IgD-negative memory B cell (primary cell): ENCODE measurements at places on chromosomes 4 and X. TPM values are rescaled to one million over a fixed set of nuclear protein-coding genes. Genes with fewer than 3 reads are reported as not detected.

Gene SPP1
- polyA plus RNA-seq = not detected

Gene POU3F4
- polyA plus RNA-seq = not detected

Gene LEF1
- 14.5 TPM for polyA plus RNA-seq

Gene CFAP99
- polyA plus RNA-seq = not detected

Gene GSX2
- polyA plus RNA-seq = 1.2 TPM

Gene DKK2
- 0.15 TPM for polyA plus RNA-seq

Gene SGMS2
- polyA plus RNA-seq = not detected
